ENCODE measurements at places on chromosomes 12 and 14.

DNA sequence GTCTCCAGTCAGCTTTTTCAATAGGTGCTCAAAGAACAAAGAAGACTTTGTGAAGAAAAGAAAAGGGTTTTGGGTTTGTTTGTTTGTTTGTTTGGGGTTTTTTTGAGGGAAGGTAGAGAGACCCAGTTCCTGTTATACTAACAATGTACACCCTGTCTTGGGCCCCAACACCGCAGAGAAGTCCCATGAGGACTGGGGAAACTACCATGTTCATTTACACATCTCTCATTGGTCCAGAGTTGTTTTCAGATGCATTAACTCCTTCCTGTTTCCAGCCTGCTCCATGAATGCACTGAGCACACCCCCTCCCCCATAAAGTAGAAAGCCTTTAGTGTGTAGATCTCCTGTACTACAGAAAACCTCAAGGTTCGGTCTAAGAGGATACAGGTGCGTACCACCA, 51.1 kb upstream of the SLC8A3 start:
- no peak for DNase-seq

- DNase-seq = no peak
These were observed 42.7 kb downstream of the ALX1 start for GRCh38 chr12:85322715-85323114.

DNA sequence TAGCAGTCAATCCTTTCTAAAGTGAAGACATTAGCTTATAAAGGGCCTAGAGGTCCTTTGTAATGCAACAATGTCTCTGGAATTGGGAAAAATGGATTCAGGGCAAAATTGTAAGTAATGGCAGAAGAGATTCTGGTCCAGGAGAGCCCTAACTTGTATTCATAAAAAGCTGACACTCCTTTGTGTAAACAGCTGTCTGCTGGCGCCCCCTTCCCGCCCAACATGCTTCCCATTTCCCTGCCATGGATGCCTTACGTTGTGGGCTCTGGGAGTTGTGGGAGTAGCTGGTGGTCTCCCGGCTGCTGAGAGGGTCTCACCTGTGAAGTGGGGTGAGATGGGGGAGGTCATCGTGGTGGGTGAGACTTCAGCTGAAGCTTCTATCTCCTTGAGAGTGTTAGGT, 2.3 kb downstream of the ACRBP start:
- DNase-seq = no peak

- DNase-seq = no peak
These were observed 40.2 kb downstream of the SPRING1 start for GRCh38 chr12:116697716-116698115.

DNA sequence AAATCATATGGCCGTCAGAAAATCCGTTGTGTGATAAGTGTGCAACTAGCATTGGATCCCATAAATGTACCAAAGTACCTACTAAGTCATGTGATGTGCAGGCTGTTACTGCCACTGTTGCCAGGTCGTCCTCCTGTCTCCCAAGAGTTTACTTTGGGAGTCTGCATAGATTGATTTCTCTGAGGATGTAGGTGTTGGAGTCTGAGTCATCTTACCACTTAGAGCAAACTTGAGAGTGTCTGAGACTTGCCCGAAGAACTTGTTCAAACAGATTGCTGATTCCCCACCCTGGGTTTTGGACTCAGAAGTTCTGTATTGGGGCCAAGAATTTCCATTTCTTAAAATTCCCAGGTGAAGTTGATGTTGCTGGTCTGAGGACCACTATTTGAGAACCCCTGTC, 11.4 kb downstream of the TMX1 start:
- no peak for DNase-seq

All from islet precursor cell (in vitro differentiated cells).